ENCODE measurements at places on chromosomes 5 and 9.

DNA sequence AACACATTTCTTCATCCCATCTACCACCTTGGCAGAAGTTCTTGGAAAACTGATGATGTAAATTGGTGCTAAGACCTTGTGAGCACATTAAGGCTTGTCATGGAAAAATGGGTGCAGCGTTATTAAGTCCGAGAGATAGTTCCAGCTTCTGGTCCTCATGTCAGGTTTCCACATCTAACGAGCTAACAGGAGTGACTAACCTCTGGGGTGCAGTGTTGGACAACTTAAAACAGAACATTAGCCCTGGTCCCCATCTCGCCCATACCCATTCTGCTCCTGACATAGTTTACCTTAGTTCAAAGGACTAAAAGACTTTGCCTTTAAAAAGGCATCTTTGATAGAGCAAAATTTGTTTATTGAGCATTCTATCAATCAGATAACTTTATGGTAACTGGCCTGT is 128.0 kb downstream of the SLC1A3 start:
- no peak for DNase-seq

- no peak for DNase-seq
Observed at GRCh38 chr5:87746891-87747377, 334.2 kb upstream of the CCNH start.

- DNase-seq, result no peak
Observed at GRCh38 chr5:146731909-146732659, 146.5 kb downstream of the PPP2R2B start.

DNA sequence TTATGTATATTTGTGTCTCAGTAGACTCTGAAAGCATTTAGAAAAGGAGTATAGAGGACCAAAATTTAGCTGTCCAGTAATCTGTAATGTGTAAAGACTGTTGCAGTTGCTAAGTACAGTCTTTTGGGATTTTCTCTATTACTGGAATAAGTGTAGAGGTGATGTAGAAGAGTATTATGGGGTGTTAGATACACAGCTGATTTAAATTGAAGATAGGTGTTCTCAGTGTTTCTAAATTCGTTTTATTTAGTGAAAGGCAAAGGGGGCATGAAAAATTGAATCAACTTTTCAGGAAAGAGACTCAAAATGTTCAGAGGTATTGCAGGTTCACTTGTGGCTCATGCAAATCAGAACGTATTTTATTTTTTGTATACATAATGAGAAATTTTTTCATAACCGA is 13.6 kb downstream of the SMAD5 start:
- DNase-seq, result no peak

DNA sequence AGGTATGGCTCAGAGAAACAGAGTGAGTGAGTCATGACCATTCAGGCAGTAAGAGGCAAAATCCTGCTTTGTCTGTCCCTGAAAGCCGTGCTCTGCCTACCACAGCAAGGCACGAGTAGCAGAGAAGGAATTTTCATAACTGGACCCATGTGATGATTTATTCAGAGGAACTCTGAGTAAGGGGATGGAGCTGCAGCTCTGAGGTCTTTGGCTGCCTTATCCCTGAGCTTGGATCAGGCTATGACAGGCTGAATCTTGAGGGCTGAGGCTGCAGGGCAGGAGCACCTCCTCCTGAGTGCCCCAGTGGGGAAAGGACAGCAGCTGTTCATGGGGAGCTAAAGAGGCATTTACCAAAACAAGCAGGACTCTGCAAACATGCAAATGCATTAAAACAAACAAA is 183.4 kb downstream of the PAPPA start:
- DNase-seq, result no peak

All from activated CD8-positive, alpha-beta memory T cell treated with anti-CD3 and anti-CD28 coated beads, Interleukin-2, amount 50 U/mL, for 4 hours (primary cell).